ENCODE measurements at places on chromosomes 6 and 20. TPM values are rescaled to one million over a fixed set of nuclear protein-coding genes. Genes with fewer than 3 reads are reported as not detected.

The PRR18 gene
- not detected for polyA plus RNA-seq

The PPP1R3D gene
- polyA plus RNA-seq, result 2.0 TPM

The SOX18 gene
- polyA plus RNA-seq, result not detected

The EYA2 gene
- not detected for polyA plus RNA-seq

The SLC4A11 gene
- not detected for polyA plus RNA-seq

The LY6G5C gene
- 9.7 TPM for polyA plus RNA-seq

The BPI gene
- polyA plus RNA-seq, result not detected

The MEP1A gene
- not detected for polyA plus RNA-seq

The CST7 gene
- polyA plus RNA-seq, result 2,521 TPM
